ENCODE measurements at places on chromosomes 7 and 10.
A peak's percentile ranks its signal among the peaks of the same experiment; 100 is the strongest.

DNA sequence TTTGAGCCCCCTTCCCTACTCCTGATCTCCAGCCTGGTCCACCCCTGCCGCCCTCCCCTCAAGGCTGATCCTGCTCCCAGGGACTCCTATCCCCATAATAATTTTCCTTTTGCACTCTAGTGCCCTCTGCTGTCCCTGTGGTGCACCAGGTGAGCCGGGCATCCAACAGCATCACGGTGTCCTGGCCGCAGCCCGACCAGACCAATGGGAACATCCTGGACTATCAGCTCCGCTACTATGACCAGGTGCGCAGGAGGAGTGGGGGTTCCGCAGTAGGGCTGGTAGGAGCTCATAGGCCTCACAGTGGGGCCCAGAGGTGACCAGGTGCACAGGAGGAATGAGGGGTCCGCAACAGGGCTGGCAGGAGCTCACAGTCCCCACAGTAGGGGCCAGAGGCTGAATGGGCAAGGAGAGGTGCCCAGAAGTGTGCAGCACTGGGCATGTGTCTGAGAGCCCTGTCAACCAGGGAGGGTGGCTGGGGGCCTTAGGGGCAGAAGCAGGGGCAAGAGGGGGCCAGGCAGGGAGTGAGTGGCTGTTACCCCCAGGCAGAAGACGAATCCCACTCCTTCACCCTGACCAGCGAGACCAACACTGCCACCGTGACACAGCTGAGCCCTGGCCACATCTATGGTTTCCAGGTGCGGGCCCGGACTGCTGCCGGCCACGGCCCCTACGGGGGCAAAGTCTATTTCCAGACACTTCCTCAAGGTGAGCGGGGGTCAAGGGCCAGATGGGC lies 11.7 kb downstream of the EPHB6 start:
- peak; percentile 29 for DNase-seq

- DNase-seq: peak; percentile 88
These were observed 76.1 kb upstream of the CPXM2 start for GRCh38 chr10:123967626-123968243.

- DNase-seq: no peak
These were observed 11.6 kb downstream of the ZDHHC6 start for GRCh38 chr10:112434988-112435619.

DNA sequence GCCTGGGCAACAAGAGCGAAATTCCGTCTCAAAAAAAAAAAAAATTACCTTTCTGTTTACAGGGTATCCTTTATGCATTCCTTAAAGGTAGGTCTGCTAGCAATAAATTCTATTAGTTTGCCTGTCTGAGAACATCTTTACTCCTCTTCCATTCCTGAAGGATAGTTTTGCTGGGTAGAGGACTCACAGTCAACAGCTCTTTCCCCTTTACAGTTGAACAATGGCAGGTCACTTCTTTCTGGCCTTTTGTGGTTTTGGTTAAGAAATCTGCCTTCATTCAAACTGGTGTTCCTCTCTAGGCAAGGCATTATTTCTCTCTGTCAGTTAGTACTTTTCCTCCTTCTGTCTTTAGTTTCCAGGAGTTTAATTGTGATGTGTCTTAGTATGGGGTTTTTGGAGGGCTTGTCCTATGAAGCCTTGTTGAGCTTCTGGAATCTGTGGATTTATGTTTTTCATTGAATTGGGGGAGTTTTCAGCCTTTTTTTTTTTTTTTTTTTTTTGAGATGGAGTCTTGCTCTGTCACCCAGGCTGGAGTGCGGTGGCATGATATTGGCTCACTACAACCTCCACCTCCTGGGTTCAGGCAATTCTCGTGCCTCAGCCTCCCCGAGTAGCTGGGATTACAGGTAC lies 4.8 kb upstream of the DNAAF5 start:
- DNase-seq: no peak

DNA sequence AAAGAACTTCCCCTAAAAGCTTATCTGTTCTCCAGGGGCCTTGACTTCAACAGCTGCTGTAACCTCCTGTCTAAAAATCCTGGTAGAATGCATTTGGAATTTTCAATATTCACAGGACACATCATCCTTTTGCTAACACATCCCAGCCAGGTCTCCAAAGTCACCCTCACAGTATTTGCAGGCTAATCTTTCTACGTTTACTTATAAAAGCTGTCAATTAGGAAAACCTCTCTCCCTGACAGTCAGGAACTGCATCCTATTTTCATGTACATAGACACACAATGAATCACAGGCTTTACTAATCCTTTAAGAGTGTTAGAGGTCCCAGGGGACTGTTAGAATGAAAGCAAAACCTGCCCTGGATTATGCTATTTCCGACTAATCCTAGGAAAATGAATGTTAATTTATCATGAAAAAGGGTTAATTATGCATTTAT lies 102.2 kb downstream of the GFRA1 start:
- no peak for DNase-seq

DNA sequence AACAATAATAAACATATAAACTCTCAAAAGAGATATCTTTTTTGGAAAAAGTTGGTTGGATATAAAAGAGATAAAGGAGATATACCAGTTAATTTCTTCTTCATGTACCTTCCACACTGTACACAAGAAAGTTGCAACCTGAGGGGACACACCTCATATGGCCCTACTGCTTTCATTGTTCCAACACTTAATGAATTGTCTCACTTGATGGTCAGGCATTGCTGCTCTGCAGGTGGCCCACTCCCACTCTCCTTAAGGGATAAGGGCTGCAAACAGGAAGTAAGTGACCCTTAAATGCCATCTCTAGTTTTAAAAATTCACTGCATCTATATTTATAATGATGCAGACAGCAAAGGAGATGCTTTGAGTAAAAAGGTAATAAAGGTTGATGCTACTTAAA lies 152.3 kb downstream of the BTAF1 start:
- DNase-seq: no peak

GRCh38 chr7:23918856-23919255 lies 208.8 kb downstream of the STK31 start:
- no peak for DNase-seq

GRCh38 chr7:151119902-151120301 lies 33.6 kb downstream of the AGAP3 start:
- no peak for DNase-seq

DNA sequence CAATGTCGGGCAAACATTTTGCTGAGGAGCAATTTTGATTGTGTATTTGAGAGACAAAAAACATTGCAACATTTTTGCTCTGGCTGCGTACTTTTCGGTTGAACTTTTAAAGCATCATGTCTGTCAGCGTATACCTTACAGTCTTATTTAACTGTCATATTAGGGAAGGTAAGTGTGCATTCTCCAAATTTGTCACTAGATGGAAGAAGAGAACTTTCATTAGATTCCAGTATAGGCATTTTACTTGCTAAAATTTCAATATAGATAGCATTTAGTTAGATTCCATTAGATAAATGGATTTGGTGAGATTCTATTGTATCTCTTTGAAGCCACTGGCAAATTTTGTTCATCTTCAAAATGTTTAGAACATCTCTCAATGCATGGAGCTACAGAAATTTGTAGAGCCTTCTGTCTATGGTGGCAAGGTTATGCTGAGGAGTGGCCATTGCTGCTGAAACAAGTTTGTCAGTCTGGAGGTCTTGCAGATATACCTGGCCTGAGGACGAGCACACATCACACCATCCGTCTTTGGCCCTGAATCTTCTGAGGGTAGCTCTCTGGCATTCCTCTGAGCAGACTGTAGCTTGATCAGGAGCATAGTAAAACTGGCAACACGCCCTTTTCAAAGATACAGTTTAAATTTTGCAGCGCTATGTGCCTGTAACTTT lies 437.5 kb upstream of the MBL2 start:
- DNase-seq: no peak

DNA sequence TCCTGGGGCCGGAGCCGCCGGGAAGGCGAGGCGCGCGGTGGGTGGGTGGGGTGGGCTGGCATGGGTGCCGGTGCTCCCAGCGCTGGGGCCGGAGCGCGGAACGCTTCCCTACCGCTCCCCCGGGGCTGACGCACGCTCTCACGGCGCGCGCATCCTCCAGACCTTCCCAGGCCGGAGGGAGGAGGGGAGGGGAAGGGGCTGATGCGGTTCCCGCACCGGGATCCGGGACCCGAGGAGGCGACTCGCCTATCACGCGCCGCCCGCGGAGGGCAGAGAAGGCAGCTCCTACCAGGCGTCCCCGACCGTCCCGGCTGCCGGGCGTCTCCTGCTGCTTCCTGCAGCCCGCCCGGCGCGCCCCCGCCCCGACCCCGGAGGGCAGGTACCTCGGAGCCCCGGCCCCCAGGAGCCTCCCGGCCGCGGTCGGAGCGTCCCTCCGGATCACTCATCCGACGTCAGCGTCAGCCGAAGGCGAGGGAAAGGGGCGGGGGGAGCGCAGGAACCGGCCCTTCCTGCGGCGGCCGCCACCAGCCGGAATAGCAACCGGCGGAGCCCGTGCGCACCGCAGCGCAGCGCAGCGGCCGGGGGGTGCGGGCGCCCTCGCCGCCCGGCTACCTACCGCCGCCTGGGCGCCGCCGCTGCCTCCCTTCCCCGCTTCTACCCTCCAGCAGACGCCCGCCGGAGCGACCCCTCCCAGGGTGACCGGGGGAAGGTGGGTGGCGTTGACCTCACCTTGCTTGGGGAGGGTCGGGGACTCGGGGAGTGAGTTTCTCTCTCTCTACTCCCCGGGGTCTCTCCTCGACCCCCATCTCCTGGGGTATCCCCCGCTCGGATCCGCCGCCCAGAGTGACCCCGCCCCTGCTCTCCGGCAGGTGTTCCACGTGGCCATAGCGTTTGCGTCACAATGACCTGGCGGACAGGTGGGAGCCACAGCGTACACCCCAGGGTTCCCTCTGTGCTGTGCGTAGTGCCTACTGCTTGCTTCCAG lies at the start of gene ICA1:
TSS of gene ICA1 (minus strand) at position 457 of the 985 bp plus-strand sequence. CDS start 26,241 bp downstream, outside the sequence.
- DNase-seq: peak; percentile 61
